Activated naive CD8-positive, alpha-beta T cell treated with anti-CD3 and anti-CD28 coated beads, Interleukin-2, amount 10 ng/mL, durations not matched to agents 7 days and 5 days (primary cell): ENCODE measurements at places on chromosomes 16 and 17.

DNA sequence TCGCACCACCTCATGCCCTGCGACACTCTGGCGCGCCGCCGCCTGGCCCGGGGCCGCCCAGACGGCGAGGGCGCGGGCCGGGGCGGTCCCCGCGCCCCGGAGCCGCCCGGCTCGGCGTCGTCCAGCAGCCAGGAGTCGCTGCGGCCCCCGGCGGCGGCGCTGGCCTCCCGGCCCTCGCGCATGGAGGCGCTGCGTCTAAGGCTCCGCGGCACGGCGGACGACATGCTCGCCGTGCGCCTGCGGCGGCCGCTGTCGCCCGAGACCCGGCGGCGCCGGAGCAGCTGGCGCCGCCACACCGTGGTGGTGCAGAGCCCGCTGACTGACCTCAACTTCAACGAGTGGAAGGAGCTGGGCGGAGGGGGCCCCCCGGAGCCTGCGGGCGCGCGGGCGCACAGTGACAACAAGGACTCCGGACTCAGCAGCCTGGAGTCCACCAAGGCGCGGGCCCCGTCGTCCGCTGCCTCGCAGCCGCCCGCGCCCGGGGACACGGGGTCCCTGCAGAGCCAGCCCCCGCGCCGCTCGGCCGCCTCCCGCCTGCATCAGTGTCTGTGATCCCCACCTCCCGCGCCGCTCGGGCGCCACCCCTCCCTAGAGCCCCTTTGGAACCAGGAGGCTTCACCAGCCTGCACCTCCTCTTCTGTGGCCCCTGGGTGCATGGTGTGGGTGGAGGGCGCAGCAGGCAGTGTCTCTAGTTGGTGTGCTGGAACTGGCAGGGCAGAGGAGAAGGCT is 82.3 kb downstream of the ARHGAP23 start:
- H3K36me3 ChIP-seq, result no peaks in the 10 kb centered on the region
- peak; percentile 39 for DNase-seq
- no peak overlapping the region for H3K27ac ChIP-seq
- H3K27me3 ChIP-seq, result peaks cover 38% of the 10 kb centered on the region
- no peak overlapping the region for H3K4me3 ChIP-seq

DNA sequence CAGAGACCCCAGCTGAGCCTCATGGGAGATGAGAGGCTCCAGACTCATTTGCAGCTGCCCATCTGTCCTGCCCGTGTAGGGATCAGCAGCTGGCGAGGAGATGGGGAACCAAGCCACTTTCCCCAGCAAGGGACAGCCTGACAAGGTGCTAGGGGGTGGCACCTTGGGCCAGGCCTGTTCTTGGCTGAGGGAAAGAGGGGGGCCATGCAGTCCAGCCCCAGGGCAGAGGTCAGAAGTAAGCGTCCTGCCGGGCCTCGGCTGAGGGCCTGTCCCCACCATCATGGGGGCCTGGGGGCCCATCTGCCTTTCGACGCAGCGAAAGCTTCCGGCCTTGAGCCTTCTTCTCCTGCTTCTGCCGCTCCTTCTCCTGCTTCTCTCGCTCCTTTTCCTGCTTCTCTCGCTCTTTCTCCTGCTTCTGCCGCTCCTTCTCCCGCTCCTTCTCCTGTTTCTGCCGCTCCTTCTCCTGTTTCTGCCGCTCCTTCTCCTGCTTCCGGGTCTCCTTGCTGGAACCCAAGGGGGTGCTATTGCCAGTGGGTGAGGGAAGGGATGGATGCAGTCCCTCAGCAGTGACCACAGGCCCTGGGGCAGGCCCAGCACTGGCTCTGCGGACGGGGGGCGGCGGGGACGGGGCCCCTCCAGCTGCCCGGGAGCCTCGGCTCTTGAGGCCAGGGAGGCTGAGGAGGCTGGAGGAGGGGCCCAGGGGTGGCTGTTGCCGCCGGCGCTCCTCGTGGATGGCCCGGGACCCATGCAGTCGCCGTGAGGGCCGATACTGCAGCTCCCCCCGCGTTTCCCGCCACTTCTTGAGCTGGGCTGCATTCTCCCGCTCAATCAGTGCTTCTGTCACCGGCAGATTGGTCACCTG is 2.8 kb upstream of the CD2BP2 start:
- no peak for DNase-seq
- H3K36me3 ChIP-seq, result peaks cover 23% of the 10 kb centered on the region
- no peak overlapping the region for H3K27ac ChIP-seq

GRCh38 chr16:516301-516700 is 11.2 kb upstream of the CAPN15 start:
- no peak overlapping the region for H3K4me3 ChIP-seq
- H3K27me3 ChIP-seq, result no peaks in the 10 kb centered on the region
- H3K4me1 ChIP-seq, result no peaks in the 10 kb centered on the region
- no peaks in the 10 kb centered on the region for H3K36me3 ChIP-seq
- no peak for DNase-seq

DNA sequence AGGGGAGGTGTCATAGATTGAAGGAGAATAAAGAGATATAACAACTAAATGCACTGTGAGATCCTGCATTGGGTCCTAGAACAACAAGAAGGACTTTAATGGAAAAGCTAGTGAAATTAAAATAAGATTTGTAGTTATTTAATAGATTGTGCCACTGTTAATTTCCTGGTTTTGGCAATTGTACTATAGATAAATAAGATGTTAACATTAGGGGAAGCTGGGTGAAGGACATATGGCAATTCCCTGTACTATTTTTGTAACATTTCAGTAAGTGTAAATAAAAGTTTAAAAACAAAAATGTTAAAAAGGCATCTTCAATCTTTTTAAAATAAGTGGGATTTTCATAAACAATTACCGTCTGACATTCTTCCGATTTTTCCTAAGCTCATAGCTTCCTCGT is 258.4 kb upstream of the AXIN2 start:
- H3K36me3 ChIP-seq, result no peaks in the 10 kb centered on the region
- no peak for DNase-seq
- no peaks in the 10 kb centered on the region for H3K4me1 ChIP-seq
- peaks cover 10% of the 10 kb centered on the region for H3K27me3 ChIP-seq

GRCh38 chr16:64865069-64865696 is 256.7 kb downstream of the CDH11 start:
- H3K27ac ChIP-seq, result no peak overlapping the region
- no peaks in the 10 kb centered on the region for H3K36me3 ChIP-seq
- no peak overlapping the region for H3K4me3 ChIP-seq
- H3K4me1 ChIP-seq, result no peaks in the 10 kb centered on the region

GRCh38 chr17:79045842-79046196 is 21.9 kb downstream of the C1QTNF1 start:
- peaks cover 4% of the 10 kb centered on the region for H3K4me1 ChIP-seq
- no peaks in the 10 kb centered on the region for H3K36me3 ChIP-seq
- no peak overlapping the region for H3K27ac ChIP-seq
- DNase-seq, result peak; percentile 76
- H3K27me3 ChIP-seq, result no peaks in the 10 kb centered on the region

DNA sequence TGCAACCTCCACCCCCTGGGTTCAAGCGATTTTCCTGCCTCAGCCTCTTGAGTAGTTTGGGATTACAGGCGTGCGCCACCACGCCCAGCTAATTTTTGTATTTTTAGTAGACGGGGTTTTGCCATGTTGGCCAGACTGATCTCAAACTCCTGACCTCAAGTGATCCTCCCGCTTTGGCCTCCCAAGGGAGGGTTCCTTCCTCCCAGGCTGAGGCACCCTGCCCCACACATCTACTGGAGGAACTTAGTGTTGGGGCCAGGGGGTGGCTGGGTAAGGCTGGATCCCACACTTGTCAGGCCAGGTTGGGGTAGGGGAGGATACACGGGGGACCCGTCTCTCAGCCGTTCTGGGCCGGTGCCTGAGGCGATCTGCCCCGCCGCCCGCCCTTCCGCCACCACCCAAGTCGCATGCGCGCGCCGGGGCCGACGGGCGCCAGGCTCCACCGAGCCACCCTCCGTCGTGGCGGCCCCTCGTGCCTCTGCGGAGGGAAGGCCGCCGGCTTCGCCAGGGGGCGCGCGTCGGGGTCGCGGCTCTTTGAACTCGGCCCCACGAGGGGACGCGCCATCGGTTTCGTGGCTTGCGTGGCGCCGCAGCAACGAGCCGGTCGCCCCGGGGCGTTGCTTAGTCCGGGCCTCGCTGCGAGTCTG is 15.9 kb downstream of the GRB7 start:
- H3K27ac ChIP-seq, result peak overlapping the region; percentile 93
- no peak for DNase-seq
- H3K4me1 ChIP-seq, result peaks cover 43% of the 10 kb centered on the region
- H3K4me3 ChIP-seq, result peak overlapping the region; percentile 88
- peaks cover 5% of the 10 kb centered on the region for H3K36me3 ChIP-seq
- H3K27me3 ChIP-seq, result no peaks in the 10 kb centered on the region

- H3K4me3 ChIP-seq, result peak overlapping the region; percentile 40
- peaks cover 1% of the 10 kb centered on the region for H3K27me3 ChIP-seq
- H3K27ac ChIP-seq, result no peak overlapping the region
- no peaks in the 10 kb centered on the region for H3K36me3 ChIP-seq
- no peak for DNase-seq
- no peaks in the 10 kb centered on the region for H3K4me1 ChIP-seq
Measured at GRCh38 chr16:88967830-88968588, 9.0 kb downstream of the CBFA2T3 start.

- H3K27me3 ChIP-seq, result no peaks in the 10 kb centered on the region
- no peak overlapping the region for H3K4me3 ChIP-seq
- H3K27ac ChIP-seq, result no peak overlapping the region
- peaks cover 12% of the 10 kb centered on the region for H3K4me1 ChIP-seq
Measured at GRCh38 chr17:81256616-81257015, 17.5 kb downstream of the NDUFAF8 start.

GRCh38 chr16:60945225-60945624 is 1091.0 kb downstream of the CDH8 start:
- H3K27ac ChIP-seq, result no peak overlapping the region
- H3K36me3 ChIP-seq, result no peaks in the 10 kb centered on the region
- DNase-seq, result no peak
- H3K27me3 ChIP-seq, result no peaks in the 10 kb centered on the region
- no peaks in the 10 kb centered on the region for H3K4me1 ChIP-seq

DNA sequence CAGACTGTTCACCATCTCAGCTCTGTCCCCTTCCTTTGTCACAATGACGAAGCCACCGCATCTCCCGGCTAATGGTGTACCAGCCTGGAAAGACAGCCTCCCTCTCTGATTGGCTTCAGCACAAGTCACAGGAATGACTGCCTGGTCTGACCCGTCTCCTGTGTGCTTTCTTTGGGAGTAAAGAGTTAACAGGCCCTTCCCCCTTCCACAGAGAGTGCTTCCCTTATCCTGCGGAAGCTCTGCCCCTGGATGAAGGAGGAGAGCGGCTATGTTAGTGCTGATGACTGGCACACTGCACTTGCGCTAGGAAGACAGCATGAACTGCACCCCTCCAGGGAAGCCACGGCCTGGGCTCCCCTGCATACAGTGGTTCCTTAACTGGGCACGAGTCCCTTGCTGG is 11.3 kb downstream of the USB1 start:
- no peak overlapping the region for H3K27ac ChIP-seq
- peaks cover 2% of the 10 kb centered on the region for H3K4me1 ChIP-seq
- DNase-seq, result no peak
- no peaks in the 10 kb centered on the region for H3K27me3 ChIP-seq
- H3K36me3 ChIP-seq, result peaks cover 7% of the 10 kb centered on the region

DNA sequence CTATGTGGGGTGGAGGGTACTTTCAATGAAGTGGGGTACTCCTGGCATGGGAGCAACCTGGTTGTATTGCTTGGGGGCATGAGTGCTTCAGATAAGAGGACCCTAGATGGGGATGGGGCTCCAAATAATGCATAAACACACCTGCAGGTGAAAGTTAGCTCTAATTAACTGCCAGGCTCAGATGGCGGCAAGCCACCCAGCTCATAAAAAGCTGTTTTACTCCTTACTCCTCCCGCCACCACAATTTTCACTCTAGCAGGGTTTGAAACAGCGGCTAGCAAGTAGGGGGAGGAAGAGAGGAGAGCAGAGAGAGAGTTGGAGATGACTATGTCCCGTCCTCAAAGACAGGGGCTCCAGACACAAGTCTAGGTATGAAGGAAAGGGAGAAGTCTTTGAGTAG is 117.7 kb upstream of the WSCD1 start:
- no peaks in the 10 kb centered on the region for H3K4me1 ChIP-seq
- DNase-seq, result no peak
- H3K27ac ChIP-seq, result no peak overlapping the region
- H3K4me3 ChIP-seq, result no peak overlapping the region
- H3K36me3 ChIP-seq, result no peaks in the 10 kb centered on the region

- no peak overlapping the region for H3K27ac ChIP-seq
- no peaks in the 10 kb centered on the region for H3K27me3 ChIP-seq
- no peaks in the 10 kb centered on the region for H3K36me3 ChIP-seq
- no peak for DNase-seq
Measured at GRCh38 chr16:76441876-76442275, 164.7 kb downstream of the CNTNAP4 start.

DNA sequence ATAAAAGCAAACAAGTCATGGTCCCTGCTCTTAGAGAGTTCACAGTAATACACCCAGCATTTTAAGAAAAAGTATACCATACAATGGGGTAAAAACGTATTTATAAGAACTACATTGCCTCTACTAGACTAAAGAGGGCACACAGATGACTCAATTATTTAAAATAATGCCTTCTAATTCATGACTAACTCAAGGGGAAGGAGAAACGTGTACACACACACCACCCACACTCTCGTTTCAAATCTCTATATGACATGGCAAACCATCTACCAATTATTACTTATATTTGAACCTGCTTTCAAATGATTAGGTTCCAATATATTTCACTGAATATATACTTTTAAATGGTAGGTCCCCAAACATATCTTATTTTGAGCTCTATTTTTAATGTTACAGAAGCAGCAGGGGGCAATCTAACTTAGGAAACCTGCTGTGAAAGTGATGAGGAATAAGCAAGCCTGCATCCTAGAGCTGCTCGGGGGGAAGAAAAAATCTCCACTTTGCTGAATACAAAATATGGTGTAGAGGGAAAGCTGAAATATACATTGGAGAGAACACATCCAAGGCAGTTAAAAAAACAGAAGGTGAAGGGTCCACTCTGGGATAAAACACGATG is 232.4 kb upstream of the PSMD7 start:
- H3K4me3 ChIP-seq, result no peak overlapping the region
- no peak overlapping the region for H3K27ac ChIP-seq
- DNase-seq, result no peak
- H3K27me3 ChIP-seq, result peaks cover 20% of the 10 kb centered on the region
- H3K36me3 ChIP-seq, result no peaks in the 10 kb centered on the region

DNA sequence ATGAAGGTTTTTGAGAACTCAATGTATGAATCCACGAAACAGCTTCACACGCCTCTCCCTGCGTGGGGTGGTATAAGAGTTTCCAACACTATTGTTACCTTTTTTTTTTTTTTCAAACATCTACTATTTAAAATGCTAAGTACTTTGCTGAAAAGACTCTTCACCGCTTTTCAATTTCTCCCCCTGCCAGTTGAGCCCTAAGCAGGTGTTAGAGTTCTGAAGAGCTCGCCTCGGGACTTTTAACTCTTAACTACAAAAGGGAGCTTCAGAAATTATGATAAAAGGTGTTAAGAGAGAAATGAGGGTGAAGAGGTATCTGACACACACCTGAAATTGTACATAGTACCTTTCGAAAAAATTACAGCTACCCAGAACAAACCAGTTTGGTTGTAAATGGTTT is 20.9 kb upstream of the PSMD7 start:
- no peaks in the 10 kb centered on the region for H3K36me3 ChIP-seq
- no peak for DNase-seq
- H3K4me3 ChIP-seq, result no peak overlapping the region
- H3K27me3 ChIP-seq, result peaks cover 8% of the 10 kb centered on the region
- H3K4me1 ChIP-seq, result no peaks in the 10 kb centered on the region
